Endothelial cell of umbilical vein (primary cell): ENCODE measurements at places on chromosomes 4 and X. TPM values are rescaled to one million over a fixed set of nuclear protein-coding genes. Genes with fewer than 3 reads are reported as not detected.
A peak's percentile ranks its signal among the peaks of the same experiment; 100 is the strongest.

The PAGE2 gene
- not detected in 2 replicates for total RNA-seq

- H3K27ac ChIP-seq: no peak overlapping the region
- H3K36me3 ChIP-seq: no peaks in the 10 kb centered on the region
- no peak for DNase-seq
These were observed 1.7 kb upstream of the TIFA start for GRCh38 chr4:112287258-112287989.

The TMPRSS11F gene
- total RNA-seq: not detected in 2 replicates

DNA sequence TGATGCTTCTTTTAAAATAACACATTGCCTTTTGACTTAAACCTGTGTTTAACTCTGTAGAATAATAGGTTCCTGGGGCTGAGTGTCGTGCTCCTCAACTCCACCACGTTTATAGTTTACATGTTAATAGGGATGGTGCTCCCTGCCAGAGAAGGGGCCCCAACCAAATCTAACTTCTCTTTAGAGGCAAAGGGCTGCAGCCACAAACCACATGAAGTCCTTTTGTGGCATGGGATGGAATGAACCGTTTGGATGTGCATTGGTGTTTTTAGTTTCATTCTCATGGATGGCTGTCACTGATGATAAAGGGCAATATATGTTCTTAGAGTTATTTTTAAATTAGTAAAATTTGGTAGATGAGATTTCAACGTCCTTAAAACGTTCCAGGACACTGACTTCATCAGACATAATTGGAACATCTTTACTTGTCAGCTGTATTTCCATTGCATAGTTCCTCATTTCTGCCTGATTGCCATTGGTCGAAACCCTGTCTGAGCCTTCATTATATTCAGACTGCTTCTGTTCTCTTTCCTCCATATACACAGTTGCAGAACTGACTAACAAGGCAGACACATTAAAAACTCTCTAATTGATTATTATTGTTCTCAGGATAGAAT lies 60.4 kb upstream of the HPF1 start:
- no peaks in the 10 kb centered on the region for H3K36me3 ChIP-seq
- H3K27ac ChIP-seq: no peak overlapping the region
- no peak for DNase-seq

DNA sequence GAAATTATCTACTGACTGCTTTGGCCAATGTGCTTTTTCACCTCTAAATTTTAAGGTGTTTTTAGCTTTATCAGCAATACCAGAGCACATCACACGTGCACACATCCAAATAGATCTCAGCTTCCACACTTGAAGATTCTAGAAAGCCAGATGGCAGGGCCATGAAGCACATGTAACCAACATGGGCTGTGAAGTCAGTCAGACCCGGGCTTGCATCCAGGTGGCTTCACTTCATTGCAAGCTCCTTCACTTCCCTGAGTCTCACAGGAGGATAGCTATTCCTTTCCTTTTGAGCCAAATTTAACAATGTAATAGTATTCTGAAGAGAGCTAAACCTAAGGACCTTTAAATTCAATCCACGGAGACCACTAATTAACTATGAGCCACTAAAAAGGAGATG lies 86.5 kb downstream of the SH3RF1 start:
- no peaks in the 10 kb centered on the region for H3K27me3 ChIP-seq
- peaks cover 2% of the 10 kb centered on the region for H3K36me3 ChIP-seq
- DNase-seq: no peak
- H3K27ac ChIP-seq: no peak overlapping the region

The PTTG2 gene
- total RNA-seq: not detected in 2 replicates

GRCh38 chrX:33178218-33178617 lies 33.1 kb downstream of the DMD start:
- no peaks in the 10 kb centered on the region for H3K27me3 ChIP-seq
- H3K36me3 ChIP-seq: no peaks in the 10 kb centered on the region
- DNase-seq: no peak

The SSX2B gene
- total RNA-seq: not detected in 2 replicates

DNA sequence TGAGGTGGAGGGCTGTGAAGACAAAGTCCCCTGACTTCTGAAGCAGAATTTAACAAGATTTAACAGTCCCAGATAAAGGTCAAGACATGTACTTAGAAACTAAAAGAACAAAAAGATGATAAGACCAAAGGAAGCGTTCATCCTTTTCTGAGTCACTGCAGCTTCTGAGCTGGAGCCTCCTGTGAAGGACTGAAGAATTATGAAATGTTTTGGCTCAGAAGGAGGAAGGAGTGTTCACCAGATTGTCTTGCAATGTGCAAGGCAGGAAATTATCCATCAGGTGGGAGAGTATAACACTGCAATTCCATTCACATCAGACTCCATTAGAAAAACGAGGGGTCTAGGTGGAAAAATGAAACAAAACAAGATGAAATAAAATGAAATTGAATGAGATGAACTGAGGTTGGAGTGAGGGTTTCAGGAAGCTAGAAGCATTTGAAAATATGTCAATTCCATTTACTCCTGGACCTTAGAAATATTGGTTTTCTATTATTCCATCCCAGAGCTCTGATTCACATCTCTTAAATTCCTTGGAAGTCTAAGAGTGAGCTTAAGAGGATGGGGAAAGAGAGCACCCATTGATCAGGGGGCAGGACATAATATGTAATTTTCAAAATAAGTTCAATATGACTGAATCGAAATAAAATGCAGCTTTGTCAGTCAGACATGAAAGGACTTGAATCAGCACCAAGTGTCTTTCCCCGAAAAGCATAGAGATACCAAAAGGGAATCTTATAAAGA lies 186.1 kb upstream of the LNX1 start:
- no peaks in the 10 kb centered on the region for H3K36me3 ChIP-seq
- DNase-seq: no peak
- no peak overlapping the region for H3K27ac ChIP-seq
- peaks cover 2% of the 10 kb centered on the region for H3K27me3 ChIP-seq

DNA sequence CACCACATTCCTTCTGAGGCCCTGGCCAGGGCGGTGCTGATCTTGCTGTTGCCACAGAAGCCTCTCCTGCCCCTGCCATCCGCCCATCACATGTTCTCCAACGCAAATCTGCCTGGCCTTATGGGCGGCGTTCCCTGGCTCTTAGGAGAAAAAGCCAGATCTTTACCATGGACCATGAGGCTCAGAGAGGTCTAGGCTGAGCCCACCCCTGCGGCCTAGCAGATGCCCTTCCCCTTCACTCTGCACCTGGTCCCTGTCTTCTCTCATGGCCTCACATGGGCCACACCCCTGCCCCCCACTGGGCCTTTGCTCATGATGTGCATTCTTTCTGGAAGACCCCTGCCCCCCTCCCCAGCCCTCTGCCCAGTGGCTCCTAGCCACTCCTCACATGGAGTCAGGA lies 78.5 kb downstream of the CRMP1 start:
- no peaks in the 10 kb centered on the region for H3K4me1 ChIP-seq
- peaks cover 37% of the 10 kb centered on the region for H3K36me3 ChIP-seq
- no peaks in the 10 kb centered on the region for H3K27me3 ChIP-seq
- no peak overlapping the region for H3K27ac ChIP-seq
- no peak overlapping the region for H3K4me3 ChIP-seq

The DMRTC1B gene
- not detected in 2 replicates for total RNA-seq

DNA sequence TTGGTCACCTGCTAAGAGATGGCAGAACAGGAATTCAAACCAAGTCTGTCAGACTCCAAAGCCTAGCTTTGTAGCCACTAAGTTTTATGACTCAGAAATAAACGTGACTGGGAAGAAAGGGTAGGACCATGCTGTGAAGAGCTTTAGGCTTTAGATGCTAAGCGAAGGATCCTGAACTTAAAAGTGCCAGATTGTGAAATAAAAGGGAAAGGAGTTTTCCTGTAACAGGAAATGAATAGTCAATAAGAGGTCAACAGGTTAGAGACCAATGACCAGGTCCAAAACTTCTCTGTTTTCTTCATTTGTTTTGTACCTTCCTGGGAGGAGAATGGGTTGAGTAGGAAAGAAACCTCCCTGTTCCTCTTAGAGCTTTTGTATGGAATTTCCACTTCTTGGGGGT lies 98.8 kb upstream of the EOLA2 start:
- no peaks in the 10 kb centered on the region for H3K27me3 ChIP-seq
- H3K4me3 ChIP-seq: no peak overlapping the region
- peak; percentile 31 for DNase-seq
- peak overlapping the region; percentile 38 for H3K27ac ChIP-seq
- H3K4me1 ChIP-seq: peaks cover 41% of the 10 kb centered on the region
- no peaks in the 10 kb centered on the region for H3K36me3 ChIP-seq

- peak overlapping the region; percentile 28 for H3K4me3 ChIP-seq
- DNase-seq: no peak
- peaks cover 23% of the 10 kb centered on the region for H3K27me3 ChIP-seq
- H3K4me1 ChIP-seq: no peaks in the 10 kb centered on the region
These were observed 18.9 kb upstream of the GPR101 start for GRCh38 chrX:137052643-137053235.

The NSUN7 gene
- total RNA-seq: 0.18 and 0.20 TPM in 2 replicates

GRCh38 chr4:107388736-107389274 lies 331.2 kb downstream of the PAPSS1 start:
- no peak overlapping the region for H3K4me3 ChIP-seq
- no peaks in the 10 kb centered on the region for H3K36me3 ChIP-seq
- H3K27ac ChIP-seq: no peak overlapping the region
- no peaks in the 10 kb centered on the region for H3K4me1 ChIP-seq

GRCh38 chrX:7950865-7951264 lies 23.7 kb upstream of the PNPLA4 start:
- DNase-seq: no peak
- no peaks in the 10 kb centered on the region for H3K27me3 ChIP-seq
- no peak overlapping the region for H3K27ac ChIP-seq
- H3K4me3 ChIP-seq: no peak overlapping the region

DNA sequence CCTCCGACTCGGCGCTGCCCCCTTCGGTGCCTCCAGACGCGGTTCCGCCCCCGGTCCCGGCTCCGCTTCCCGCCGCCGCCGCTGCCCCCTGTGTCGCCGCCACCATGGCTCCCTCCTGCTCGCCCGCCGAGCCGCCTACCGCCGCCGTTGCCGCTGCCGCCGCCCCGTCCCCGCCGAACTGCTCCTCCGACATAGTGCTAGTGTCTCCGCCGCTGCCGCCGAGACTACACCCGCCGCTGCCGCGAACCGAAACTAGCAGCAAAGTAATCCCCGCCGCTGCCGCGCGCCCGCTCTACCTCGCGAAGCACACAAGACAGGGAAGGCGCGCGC lies 340 bp downstream of the HNRNPD start:
- DNase-seq: no peak
- H3K36me3 ChIP-seq: no peaks in the 10 kb centered on the region
- peak overlapping the region; percentile 81 for H3K4me3 ChIP-seq
- no peaks in the 10 kb centered on the region for H3K27me3 ChIP-seq

DNA sequence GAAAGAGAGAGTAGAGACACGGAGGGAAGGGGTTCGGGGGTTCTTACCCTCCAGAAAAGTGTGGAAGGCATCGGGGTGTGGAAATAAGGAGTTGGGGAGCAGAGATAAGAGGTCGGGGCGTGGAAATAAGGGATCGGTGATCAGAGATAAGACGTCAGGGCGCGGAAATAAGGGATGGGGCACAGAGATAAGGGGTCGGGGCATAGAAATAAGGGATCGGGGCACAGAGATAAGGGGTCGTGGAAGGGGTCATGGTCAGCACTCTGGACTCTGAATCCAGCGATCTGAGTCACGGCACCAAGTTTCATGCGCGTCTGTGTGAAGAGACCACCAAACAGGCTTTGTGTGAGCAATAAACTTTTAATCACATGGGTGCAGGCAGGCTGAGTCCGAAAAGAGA lies 119.1 kb downstream of the PCDH10 start:
- H3K4me1 ChIP-seq: no peaks in the 10 kb centered on the region
- no peaks in the 10 kb centered on the region for H3K36me3 ChIP-seq
- H3K27ac ChIP-seq: no peak overlapping the region
- no peak for DNase-seq
- H3K27me3 ChIP-seq: no peaks in the 10 kb centered on the region

DNA sequence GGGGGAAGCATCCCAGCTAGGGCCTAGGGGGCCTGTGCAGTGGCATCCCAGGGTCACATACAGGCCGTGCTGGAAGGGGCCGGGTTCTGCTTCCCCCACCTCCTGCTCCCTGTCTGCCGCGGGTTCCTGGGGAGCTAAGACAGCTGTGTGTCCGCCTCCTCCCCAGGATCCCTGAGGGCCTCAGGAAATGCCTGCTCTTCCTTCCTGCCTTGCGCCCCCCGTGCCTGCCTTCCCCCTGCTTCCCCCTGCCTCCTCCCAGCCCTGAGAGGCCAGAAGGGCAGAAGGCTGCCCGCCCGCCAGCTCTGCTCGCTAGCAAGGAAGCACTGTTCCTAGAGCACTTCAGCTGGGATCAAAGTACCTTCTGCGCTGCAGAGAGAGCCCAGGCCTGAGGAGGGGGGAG lies 2.9 kb upstream of the BGN start:
- H3K4me3 ChIP-seq: no peak overlapping the region
- H3K4me1 ChIP-seq: peaks cover 55% of the 10 kb centered on the region
- no peaks in the 10 kb centered on the region for H3K27me3 ChIP-seq
- no peak for DNase-seq
- H3K36me3 ChIP-seq: no peaks in the 10 kb centered on the region

- H3K4me1 ChIP-seq: peaks cover 9% of the 10 kb centered on the region
- H3K4me3 ChIP-seq: no peak within 1 kb of the TSS
- H3K27me3 ChIP-seq: no peaks in the 10 kb centered on the region
- no peak for DNase-seq
These were observed at the start of gene PLAC8 for GRCh38 chr4:83114576-83114975. Gene PLAC8, minus strand, starts transcription at chr4:83114729. Its CDS starts 6,808 bp downstream, at chr4:83107921.

GRCh38 chr4:86878640-86879039 lies 13.6 kb downstream of the C4orf36 start:
- no peaks in the 10 kb centered on the region for H3K4me1 ChIP-seq
- no peaks in the 10 kb centered on the region for H3K27me3 ChIP-seq
- DNase-seq: no peak
- no peak overlapping the region for H3K27ac ChIP-seq

The PCDH10 gene
- total RNA-seq: 56.5 and 91.7 TPM in 2 replicates

The HSFX2 gene
- 0.55 TPM in 1 of 2 replicates, not detected in the other for total RNA-seq

The PPID gene
- 24.7 and 25.7 TPM in 2 replicates for total RNA-seq

DNA sequence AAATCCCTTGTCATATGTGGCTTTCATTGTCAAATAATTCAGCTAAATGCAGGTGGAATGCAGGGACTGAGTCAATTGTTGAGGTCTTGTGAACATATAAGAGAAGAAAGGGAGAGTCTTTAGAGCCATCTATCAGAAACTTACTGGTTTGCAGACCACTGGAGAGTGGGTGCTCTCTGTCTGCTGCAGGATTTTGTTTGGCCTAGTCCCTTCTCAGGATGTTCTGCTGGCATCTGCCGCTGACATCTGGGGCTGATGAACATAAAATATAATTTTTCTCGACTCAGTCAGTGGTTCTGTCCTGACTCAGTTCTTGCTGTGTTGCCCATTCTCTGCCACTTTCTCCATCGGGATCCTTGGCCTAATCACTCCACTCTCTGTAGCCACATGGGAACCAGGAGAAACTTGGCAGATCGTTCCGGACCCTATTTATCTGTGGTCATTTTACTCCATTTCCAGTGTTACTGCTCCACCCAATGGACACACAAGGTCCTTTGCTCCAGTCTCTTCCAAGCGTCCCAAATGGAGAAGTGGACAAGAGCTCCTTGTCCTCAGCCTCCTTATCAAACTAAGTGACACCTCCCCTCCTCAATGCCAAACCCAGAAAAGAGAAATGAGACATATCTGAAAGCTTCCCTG lies 436.2 kb downstream of the FAT4 start:
- H3K36me3 ChIP-seq: no peaks in the 10 kb centered on the region
- peak; percentile 80 for DNase-seq
- H3K4me3 ChIP-seq: no peak overlapping the region
- no peak overlapping the region for H3K27ac ChIP-seq

The ZNF182 gene
- 3.6 and 3.9 TPM in 2 replicates for total RNA-seq

- no peaks in the 10 kb centered on the region for H3K4me1 ChIP-seq
- no peaks in the 10 kb centered on the region for H3K27me3 ChIP-seq
- H3K27ac ChIP-seq: no peak overlapping the region
- no peak for DNase-seq
- H3K36me3 ChIP-seq: no peaks in the 10 kb centered on the region
- no peak overlapping the region for H3K4me3 ChIP-seq
These were observed 99.5 kb downstream of the FMR1NB start for GRCh38 chrX:148080593-148080992.
